ENCODE measurements at places on chromosomes 5 and 9. TPM values are rescaled to one million over a fixed set of nuclear protein-coding genes. Genes with fewer than 3 reads are reported as not detected.

DNA sequence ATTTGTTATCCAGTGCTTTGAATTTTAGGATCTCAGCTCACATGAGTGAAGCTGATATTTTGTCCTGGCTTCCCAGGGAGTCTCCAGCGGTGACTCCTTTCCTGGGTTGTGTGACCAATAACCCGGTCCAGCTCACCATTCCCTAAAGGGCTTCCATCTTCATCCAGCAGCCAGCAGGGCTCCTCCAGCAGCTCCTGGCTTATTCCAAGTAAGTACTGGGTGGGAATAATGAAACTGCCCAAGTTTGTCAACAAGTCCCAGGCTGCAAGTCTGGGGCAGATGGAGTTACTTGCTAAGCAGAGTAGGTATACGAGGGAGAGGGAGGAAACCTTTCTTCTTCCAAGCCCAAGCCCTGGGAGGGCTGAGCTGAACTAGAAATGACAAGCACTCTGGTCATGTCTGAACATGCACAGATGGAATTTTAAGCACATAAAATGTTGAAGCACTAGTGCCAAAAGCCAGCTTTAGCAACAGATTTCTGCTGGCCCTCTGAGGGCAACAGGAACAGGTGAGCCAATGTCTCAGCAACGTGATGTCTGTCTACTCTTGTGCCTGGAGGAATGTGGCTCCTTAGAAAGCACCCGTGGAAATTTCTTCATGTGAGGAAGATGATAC lies 153.7 kb upstream of the DAPK1 start:
- no peak overlapping the region for H3K27ac ChIP-seq
- H3K4me1 ChIP-seq = peaks cover 4% of the 10 kb centered on the region
- no peaks in the 10 kb centered on the region for H3K27me3 ChIP-seq
- no peak overlapping the region for H3K4me3 ChIP-seq
- no peak for DNase-seq

GRCh38 chr9:126692041-126692758 lies 78.5 kb downstream of the LMX1B start:
- H3K27ac ChIP-seq = no peak overlapping the region
- DNase-seq = no peak
- no peak overlapping the region for H3K4me3 ChIP-seq
- H3K36me3 ChIP-seq = no peaks in the 10 kb centered on the region

DNA sequence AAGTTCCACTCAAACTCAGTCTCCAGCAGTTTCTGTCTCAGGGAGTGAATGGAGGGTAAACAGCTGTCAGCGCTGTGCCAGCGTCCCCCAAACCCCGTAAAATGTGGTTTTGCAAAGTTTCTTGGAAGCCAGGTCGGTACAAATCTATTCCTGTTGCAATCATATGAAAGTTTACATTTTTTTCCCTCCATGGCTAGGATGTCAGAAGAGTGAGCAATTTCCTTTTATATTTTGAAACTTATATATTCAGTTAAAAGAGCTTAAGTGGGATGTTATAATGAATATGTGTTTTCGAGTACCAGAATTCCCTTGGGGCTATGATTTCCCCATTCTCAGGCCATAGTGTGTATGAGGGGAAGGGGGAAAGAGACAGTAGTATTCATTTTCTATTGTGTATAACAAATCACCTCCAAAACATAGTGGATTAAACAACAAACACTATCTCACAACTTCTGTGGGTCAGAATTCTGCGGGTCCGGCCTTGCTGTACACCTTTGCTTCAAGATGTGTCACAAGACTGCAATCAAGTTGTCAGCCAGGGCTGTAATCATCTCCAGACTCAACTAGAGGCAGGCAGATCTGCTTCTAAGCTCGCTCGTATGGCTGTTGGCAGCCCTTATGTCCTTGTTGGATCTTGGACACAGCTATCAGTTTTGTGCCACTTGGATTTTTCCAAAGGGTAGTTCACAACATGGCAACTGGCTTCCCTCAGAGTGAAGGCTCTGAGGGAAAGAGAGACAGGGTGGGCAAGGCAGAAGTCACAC lies 107.4 kb downstream of the SNX18 start:
- H3K4me3 ChIP-seq = no peak overlapping the region
- peaks cover 17% of the 10 kb centered on the region for H3K4me1 ChIP-seq
- no peaks in the 10 kb centered on the region for H3K36me3 ChIP-seq
- no peaks in the 10 kb centered on the region for H3K27me3 ChIP-seq
- no peak overlapping the region for H3K27ac ChIP-seq
- no peak for DNase-seq

DNA sequence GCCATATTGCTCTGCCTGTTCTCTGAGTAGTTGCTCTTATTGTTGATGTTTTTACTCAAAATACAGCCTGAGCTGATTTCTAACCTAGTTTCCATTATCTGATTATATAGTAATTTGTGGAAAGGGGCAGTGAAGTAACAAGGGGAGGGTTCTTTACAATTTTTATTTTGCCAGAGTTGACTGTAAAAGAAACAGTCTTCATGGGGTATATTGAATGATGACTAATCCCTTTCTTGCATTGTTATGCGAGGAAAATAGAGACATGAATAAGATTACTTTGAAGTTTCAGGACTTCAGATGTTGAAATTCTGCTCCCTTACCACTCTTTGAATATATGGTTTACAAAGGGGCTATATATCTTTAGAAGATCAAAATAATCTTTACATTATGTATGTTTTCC lies 9.1 kb upstream of the LRRC70 start:
- H3K4me3 ChIP-seq = no peak overlapping the region
- no peaks in the 10 kb centered on the region for H3K36me3 ChIP-seq
- no peaks in the 10 kb centered on the region for H3K4me1 ChIP-seq
- H3K27me3 ChIP-seq = no peaks in the 10 kb centered on the region

DNA sequence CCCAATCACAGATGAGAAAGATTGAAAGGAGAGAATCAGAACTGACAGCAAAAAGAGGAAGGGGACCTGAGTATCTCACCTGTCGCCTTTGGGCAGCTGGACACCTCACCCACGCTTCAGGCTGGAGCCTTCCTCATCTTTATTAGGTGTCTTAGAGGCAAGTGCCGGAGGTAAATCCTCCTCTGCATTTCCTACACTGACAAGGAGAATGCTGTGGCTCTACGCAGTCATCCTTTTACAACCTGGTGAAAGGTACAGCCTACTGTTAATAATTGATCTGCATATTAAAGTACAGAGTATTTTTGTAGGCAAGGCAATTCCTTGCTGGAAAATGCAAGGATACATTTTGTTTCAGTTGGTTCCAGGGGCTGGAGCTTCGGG lies 34.8 kb downstream of the PRLR start:
- no peak for DNase-seq
- H3K27ac ChIP-seq = peak overlapping the region; percentile 18
- peak overlapping the region; percentile 69 for H3K4me3 ChIP-seq
- H3K4me1 ChIP-seq = peaks cover 37% of the 10 kb centered on the region
- no peaks in the 10 kb centered on the region for H3K27me3 ChIP-seq

GRCh38 chr5:15774632-15775031 lies 274.7 kb downstream of the FBXL7 start:
- H3K27ac ChIP-seq = no peak overlapping the region
- H3K27me3 ChIP-seq = no peaks in the 10 kb centered on the region
- peak; percentile 29 for DNase-seq
- no peaks in the 10 kb centered on the region for H3K4me1 ChIP-seq
- no peaks in the 10 kb centered on the region for H3K36me3 ChIP-seq
- no peak overlapping the region for H3K4me3 ChIP-seq

- H3K27me3 ChIP-seq = no peaks in the 10 kb centered on the region
- no peak overlapping the region for H3K4me3 ChIP-seq
- no peak overlapping the region for H3K27ac ChIP-seq
- DNase-seq = no peak
Observed at GRCh38 chr9:89365532-89365912, 47.2 kb downstream of the SECISBP2 start.

GRCh38 chr5:133508845-133509741 lies 103.2 kb downstream of the FSTL4 start:
- H3K4me3 ChIP-seq = no peak overlapping the region
- H3K4me1 ChIP-seq = peaks cover 8% of the 10 kb centered on the region
- no peaks in the 10 kb centered on the region for H3K27me3 ChIP-seq
- no peak overlapping the region for H3K27ac ChIP-seq

- H3K27ac ChIP-seq = no peak overlapping the region
- no peak overlapping the region for H3K4me3 ChIP-seq
- H3K4me1 ChIP-seq = no peaks in the 10 kb centered on the region
- H3K36me3 ChIP-seq = no peaks in the 10 kb centered on the region
- DNase-seq = no peak
- H3K27me3 ChIP-seq = no peaks in the 10 kb centered on the region
Observed at GRCh38 chr9:60545346-60545877, 368.8 kb upstream of the SPATA31A5 start.

- no peak overlapping the region for H3K27ac ChIP-seq
- H3K36me3 ChIP-seq = no peaks in the 10 kb centered on the region
- no peaks in the 10 kb centered on the region for H3K27me3 ChIP-seq
- no peaks in the 10 kb centered on the region for H3K4me1 ChIP-seq
- no peak for DNase-seq
Observed at GRCh38 chr9:124790301-124790700, 13.4 kb downstream of the OLFML2A start.

- no peak overlapping the region for H3K4me3 ChIP-seq
- no peak overlapping the region for H3K27ac ChIP-seq
- no peak for DNase-seq
- H3K36me3 ChIP-seq = no peaks in the 10 kb centered on the region
- H3K4me1 ChIP-seq = no peaks in the 10 kb centered on the region
Observed at GRCh38 chr9:23962101-23962500, 136.1 kb upstream of the ELAVL2 start.

DNA sequence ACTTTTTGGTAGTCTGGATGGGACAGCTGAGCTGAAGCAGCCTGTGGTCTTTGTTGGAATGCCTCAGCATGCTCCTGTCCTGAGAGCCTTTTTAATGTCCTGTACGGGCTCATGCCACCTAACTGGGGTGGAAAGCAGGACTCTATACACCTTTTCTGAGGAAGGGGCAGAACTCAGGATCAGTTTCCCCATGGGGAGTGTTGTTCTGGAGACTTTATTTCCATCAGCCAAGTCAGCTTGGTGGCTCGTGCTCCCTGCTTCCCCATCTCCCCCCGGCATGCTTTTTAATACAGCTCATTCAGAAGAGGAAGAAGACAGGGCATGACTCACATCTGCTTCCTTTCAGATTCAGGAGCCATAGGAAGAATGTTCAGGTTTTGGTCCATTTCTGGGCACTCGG lies 5.1 kb upstream of the SEPTIN8 start:
- H3K4me1 ChIP-seq = no peaks in the 10 kb centered on the region
- H3K27me3 ChIP-seq = no peaks in the 10 kb centered on the region
- DNase-seq = peak; percentile 1
- H3K36me3 ChIP-seq = no peaks in the 10 kb centered on the region
- no peak overlapping the region for H3K4me3 ChIP-seq

- no peaks in the 10 kb centered on the region for H3K36me3 ChIP-seq
- no peak overlapping the region for H3K27ac ChIP-seq
- H3K27me3 ChIP-seq = no peaks in the 10 kb centered on the region
- peaks cover 41% of the 10 kb centered on the region for H3K4me1 ChIP-seq
- no peak for DNase-seq
Observed at GRCh38 chr5:157917491-157917890, 58.5 kb upstream of the CLINT1 start.

- H3K4me3 ChIP-seq = no peak overlapping the region
- H3K4me1 ChIP-seq = no peaks in the 10 kb centered on the region
- DNase-seq = no peak
- no peak overlapping the region for H3K27ac ChIP-seq
- no peaks in the 10 kb centered on the region for H3K36me3 ChIP-seq
Observed at GRCh38 chr5:144103611-144104485, 66.6 kb downstream of the YIPF5 start.

Gene CCNJL
- total RNA-seq = 1.6 TPM

Gene CEP72
- total RNA-seq = 7.8 TPM

All from kidney (tissue), 22 donors.